ENCODE measurements at places on chromosomes 2 and 18. TPM values are rescaled to one million over a fixed set of nuclear protein-coding genes. Genes with fewer than 3 reads are reported as not detected.

The ARHGAP15 gene
- 5.8 TPM for polyA plus RNA-seq

The ALPI gene
- polyA plus RNA-seq: 0.10 TPM

The CD8B2 gene
- 0.29 TPM for polyA plus RNA-seq

The POTEJ gene
- 0.12 TPM for polyA plus RNA-seq

The EIF4E2 gene
- 102 TPM for polyA plus RNA-seq

- DNase-seq: no peak
Measured at GRCh38 chr18:75130591-75131328, 78.2 kb downstream of the PTGR3 start.

- DNase-seq: no peak
Measured at GRCh38 chr2:109280804-109281203, 151.8 kb downstream of the SH3RF3 start.

GRCh38 chr2:35082072-35082471, 1273.5 kb upstream of the CRIM1 start:
- no peak for DNase-seq

DNA sequence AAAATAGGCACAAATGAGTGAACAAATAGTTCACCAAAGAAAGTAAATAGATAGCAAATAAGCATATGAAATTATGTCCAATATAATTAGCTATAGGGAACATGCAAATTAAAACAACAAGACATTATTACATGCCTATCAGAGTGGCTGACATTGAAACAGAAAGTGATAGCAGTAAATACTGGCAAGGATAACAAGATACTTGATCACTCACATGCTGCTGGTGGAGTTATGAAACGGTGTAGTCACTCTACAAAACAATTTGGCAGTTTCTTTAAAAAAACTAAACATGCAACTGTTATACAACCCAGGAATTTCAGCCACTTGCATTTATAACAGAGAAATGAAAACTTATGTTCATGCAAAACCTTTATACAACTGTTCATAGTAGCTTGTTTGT, 439.2 kb upstream of the ACVR2A start:
- no peak for DNase-seq

- no peak for DNase-seq
Measured at GRCh38 chr18:69789794-69790193, 157.9 kb downstream of the CD226 start.

GRCh38 chr2:188328419-188328818, 36.7 kb downstream of the GULP1 start:
- no peak for DNase-seq

DNA sequence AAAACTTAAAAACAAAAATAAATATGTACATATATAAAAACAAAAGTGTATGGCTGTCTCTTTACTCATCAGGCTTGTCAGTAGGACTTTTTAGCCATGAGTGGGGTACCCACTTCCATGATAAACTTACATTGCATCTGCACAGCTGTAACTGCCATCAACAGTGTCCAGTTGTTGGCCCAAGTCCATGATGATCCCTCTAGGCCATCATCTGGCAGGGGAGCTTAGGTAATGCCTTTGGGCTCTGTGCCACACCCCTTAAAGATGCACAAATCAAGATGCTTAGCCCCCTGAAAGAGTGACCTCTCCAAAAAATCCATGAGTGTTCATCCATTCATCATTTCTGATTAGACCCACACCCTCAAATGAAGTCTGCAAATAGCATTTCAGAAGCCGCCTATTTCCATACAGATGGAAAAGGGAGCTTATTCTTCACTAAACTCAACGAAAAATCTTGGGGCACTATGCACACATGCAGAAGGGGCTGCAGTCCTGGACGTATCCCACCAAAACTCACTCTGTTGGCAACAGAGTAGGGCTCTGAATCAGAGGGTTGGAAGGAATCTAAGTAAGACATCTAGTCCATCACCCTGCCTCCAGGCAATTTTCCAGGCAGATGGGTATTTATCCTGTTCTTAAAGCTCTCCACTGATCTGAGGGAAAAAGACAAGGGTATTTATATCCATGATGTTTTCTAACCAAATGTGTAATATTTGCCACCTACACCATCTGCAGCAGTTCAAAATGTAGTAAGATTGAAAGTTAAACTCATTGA, 691.0 kb downstream of the ZEB2 start:
- no peak for DNase-seq

- DNase-seq: no peak
Measured at GRCh38 chr2:221372159-221372884, 199.8 kb downstream of the EPHA4 start.

GRCh38 chr18:62723666-62724281, 8.4 kb downstream of the PHLPP1 start:
- no peak for DNase-seq

- no peak for DNase-seq
Measured at GRCh38 chr2:55364189-55365055, 55.2 kb downstream of the CCDC88A start.

DNA sequence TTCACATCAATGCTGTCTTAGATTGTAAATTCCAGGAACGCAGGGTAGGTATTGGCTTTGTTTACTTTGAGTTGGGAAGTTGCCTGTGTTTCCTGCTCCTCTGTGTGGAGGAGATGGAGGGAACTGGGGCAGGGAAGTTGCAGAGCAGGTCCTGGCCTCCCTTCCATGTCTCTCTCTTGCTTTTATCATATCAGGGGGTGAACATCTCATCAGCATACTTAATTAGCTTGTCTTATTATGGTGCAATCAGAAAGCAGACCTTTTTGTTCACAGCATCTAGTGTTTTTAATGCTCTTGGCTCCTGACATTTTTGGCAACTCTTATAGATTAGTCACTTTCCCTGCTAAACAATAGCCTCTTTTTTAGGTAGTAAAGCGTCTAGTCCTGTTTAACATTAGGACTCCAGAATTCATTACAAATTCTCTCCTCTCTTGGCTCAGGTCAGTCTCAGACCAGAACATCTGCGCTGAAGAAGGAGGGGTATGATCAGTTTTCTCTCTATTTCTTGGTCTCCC, 11.5 kb upstream of the DIPK1C start:
- DNase-seq: no peak

DNA sequence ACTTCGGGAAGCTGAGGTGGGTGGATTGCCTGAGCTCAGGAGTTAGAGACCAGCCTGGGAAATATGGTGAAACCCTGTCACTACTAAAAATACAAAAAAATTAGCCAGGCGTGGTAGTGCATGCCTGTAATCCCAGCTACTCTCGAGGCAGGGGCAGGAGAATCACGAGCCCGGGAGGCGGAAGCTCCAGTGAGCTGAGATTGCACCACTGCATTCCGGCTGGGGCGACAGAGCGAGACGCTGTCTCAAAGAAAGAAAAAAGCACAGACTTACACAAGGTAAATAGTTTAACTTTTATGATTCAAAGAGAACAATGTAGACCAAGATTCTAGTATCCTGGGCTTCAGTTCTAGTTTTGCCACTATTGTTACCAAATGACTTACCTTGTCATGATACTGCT, 37.4 kb downstream of the NCKAP1 start:
- peak; percentile 18 for DNase-seq

GRCh38 chr2:232951891-232952290, 61.2 kb downstream of the NGEF start:
- no peak for DNase-seq

DNA sequence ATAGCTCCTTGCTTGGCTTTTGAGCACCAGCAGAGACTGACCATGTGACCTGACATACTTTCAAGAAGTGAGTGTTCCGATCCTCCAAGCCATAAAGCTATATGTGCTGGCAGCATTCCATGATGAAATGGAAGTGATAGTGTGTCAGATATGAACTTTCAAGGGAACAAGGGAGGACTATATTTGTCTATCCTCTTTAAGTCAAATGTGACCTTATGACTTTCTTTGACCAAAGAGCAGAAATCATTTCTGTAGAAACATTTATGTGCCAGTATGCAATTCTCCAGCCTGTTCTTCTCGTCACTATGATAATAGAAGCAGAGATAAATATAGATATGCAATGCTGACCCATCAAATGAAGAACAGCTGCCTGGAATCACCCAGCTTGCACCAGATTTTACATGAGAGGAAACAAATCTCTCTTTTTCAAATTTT, 14.4 kb downstream of the HYCC2 start:
- no peak for DNase-seq

Data from right renal pelvis (tissue), 4 donors.